Islet precursor cell (in vitro differentiated cells): ENCODE measurements at places on chromosomes 6 and 20.

DNA sequence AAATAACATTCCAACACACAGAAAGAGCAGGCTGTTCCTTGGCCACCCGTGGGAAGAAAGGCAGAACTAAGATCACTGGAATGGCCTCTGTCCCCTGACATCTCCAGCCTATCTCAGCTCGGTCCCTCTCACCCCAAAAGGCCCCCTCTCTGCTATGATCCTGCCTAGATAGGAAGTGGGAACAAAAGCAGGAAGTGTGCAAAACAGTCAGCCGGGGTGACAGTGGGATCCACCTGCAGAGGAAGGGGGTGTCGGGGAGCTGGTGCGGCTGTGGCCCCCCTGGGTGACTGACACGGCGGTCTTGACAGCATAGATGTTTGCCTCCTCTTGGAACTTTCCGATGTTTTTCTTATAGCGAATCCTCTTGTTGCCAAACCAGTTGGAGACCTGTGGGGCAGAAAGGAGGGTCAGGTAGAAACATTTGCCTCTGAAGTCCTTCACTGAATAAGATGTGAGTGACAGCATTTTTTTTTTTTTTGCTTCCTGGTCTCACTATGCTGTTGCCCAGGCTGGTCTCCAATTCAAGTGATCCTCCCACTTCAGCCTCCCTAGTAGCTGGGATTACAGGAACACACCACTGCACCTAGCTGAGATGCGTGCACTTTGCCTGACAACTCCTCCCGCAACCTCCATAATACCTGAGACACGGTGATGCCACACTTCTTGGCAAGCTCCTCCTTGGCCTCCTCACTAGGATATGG, 2.8 kb downstream of the PBX2 start:
- no peak for DNase-seq

GRCh38 chr6:17012421-17013225, 89.2 kb upstream of the STMND1 start:
- peak; percentile 89 for DNase-seq

DNA sequence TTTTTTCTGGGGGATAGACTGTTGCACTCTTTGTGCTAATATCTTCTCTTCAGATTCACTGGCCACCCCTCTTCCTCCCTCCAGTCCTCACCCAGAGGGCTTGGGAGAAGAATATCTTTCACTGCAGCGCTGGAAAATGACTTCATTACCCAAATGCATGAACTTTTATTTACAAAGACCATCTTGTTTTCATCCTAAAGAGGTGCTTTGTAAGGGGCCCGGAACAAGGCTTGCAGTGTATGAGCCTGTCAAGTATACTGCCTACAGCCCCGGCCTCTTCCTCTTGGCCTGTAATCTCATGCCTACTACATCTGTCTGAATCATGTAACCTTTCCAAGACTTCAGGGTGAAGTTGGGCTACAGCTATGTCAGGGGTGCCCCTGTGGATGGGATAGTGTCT, 554 bp upstream of the LAMA4 start:
- DNase-seq: no peak

GRCh38 chr6:109306733-109307132, 75.5 kb downstream of the CD164 start:
- DNase-seq: no peak

DNA sequence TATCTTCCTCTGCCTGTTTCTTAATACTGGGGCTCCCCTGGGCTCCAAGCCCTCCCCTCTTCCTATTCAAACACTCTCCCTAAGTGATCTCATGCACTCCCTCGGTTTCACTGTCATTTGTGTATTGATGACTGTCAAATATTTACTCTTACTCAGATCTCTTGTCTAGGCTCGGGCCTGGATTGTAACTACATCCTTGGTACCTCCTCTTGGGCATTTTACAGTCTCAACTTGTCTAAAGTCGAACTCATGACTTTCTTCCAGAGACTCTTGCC, 189.4 kb upstream of the PRDM1 start:
- no peak for DNase-seq

GRCh38 chr6:84777888-84778287, 13.5 kb upstream of the TBX18 start:
- no peak for DNase-seq

DNA sequence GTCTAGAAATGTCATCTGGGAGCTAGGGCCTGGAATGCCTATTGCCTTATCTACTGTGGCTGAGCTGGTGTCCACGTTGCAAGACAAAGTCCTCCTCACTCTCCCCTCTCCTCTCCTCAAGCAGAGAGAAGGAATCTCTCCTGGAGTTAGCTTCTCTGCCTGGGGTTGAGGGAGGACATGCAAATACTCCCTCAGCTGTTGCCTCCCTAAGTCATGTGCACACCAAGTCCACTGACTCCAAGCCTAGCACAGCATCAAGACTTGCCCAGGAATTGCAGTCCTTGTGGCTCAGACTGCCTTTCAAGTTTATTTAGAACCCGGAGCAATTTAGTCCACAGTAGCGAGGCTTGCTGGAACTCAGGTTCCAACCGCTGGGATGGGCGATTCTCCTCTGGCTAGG, 38.0 kb upstream of the SCP2D1 start:
- no peak for DNase-seq

DNA sequence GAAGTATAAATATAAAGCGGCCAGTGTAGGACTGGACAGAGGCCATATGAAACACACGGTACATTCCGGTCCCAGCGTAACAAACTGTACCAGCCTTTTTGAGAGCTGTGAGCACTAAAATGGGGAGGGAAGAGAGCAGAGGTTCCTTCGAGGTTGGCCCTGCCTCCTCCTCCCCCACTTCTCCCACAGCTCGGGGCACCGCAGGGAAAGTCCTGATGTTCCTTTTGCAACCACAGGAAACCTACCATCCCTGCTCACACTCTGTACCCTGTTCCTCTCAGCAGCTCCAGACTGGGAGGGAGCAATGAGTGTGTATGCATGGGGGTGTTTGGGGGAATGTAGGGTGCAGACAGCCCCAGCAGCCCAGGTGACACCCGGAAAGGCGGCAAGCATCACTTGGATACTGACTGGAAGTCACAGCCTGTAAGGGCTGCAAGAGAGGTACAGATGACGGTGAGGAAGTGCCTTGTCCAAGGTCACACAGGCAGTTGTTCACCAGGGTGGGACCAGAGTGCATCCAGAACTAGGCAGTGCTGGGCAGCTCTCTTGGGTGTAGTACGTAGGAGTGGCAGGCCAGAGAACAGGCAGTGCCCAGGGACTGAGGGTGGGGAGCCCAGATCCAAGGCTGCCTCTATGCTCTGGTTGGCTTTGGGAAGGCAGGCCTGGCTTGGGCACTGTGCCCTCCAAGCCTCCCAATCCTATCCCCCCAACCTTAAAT, 11.0 kb upstream of the ARMC12 start:
- DNase-seq: no peak

DNA sequence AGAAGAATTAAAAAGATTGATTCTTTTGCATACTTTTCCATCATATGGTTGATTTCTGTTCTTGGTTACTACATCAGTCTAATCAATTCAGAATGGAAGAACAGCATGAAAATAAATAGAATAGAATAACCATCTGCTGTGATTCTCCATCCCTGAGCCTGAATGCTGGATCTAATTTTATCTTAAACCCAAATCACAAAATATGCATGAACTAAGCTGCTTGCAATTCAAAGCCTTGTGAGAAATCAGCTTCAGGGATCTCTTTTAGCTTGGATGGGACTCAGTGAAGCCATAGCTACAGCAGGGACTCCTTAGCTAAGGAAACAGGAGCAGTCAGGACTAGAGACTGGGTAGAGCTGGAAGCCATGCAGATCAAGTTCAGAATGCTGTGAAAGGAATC, 74.1 kb downstream of the TPBG start:
- DNase-seq: no peak

DNA sequence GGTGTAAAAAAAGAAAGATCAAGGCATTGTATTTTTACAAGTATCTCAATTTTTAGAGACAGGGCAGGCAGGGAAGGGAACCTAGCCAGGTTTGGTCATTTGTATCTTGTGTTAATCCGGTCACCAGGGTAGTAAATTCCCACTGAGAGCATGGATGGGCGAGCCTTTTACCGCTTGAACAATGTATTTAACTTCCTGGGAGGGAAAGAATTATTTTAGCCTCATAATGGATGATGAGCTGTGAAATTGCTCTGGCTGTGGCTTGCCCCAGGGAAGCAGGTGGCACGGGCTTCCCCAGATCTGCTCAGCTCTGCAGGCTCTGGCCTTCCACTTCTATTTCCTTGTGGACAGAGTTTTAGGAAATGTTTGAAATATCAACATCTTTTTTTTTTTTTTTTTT, 72.9 kb downstream of the TOX2 start:
- DNase-seq: peak; percentile 11

GRCh38 chr6:47809873-47810272, 28.0 kb downstream of the OPN5 start:
- no peak for DNase-seq

- no peak for DNase-seq
Observed at GRCh38 chr6:119647309-119647708, 297.7 kb upstream of the MAN1A1 start.

GRCh38 chr6:39357998-39358686, 35.6 kb upstream of the KCNK16 start:
- DNase-seq: peak; percentile 37

DNA sequence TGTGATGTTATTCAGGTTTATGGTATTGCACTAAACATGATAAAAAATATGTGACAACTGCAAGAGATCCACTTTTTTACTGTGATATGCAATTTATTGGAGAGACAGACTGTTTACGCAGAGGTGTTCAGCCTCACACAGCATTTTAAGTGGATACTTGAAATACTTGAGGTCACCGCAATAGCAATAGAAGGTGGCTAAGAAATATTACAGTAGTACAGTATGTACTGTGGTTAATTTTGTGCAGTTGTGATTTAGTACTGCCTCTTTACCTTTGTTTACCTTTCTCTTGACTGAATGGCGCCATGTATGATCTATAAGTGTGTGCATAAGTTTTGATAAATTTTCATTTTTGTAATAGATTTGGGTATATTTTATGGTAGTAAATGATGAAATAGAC, 17.4 kb downstream of the MACROD2 start:
- DNase-seq: no peak

DNA sequence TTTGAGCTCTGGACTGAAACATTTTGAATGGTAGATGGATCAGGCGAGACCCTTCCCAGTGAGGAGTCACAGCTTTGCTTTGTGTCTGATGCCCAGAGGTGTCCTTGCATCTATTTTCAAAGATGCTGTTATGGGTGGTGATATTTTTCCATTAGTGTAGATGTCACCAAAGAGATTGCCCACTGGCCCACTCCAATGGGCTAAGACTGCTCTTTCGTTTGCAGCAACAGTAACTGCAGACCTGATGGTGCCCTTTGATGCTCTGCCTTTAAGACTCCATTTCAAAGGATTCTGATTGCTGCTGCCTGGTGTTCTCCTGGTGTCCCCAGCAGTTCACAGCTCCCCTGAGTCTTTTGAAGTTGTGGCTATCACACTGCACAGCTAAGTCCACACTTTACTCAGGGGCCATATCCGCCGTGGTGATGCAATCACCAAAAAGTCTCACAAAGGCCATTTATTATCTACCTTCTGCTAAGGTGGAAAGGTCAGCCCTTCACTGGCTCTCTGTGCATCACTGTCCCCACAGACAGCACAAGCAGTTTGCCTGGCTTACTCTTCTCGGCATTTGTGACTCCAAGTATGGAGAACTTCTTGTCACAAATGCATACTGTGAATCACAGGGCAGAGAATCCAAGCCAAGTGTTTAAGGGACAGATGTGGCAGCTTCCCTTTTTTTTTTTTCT, 56.4 kb downstream of the NOX3 start:
- no peak for DNase-seq

DNA sequence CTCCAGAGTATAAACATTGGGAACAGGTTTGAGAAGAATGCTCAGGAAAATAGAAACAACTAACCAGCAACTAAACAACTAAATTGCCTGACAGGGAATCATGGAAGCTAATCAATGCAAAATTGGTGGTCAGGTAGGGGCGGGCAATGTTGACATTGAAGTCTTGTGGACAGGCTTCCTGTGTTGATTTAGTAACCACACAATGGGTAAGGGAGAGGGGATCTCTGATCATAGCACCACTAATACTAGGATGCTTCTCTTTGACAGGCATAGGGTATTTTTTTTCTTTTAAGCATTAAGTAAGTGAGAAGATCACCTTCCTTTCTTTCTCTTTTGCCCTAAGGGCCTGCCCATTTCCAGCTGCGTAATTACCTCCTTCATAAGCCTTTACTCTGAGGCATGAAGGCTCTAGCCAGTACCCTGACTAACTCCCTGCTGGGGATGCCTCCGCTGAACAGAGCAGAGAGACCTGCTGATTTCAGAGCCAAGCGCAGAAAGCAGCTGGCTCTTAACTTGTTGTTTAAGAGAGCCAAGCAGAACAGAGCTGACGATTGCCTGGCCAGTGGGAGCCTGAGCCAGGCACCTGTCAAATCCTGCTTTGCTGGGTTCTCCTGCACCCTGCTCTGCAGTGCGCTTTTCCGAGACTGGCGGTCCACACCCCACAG, 118.7 kb downstream of the BMP2 start:
- DNase-seq: peak; percentile 93

DNA sequence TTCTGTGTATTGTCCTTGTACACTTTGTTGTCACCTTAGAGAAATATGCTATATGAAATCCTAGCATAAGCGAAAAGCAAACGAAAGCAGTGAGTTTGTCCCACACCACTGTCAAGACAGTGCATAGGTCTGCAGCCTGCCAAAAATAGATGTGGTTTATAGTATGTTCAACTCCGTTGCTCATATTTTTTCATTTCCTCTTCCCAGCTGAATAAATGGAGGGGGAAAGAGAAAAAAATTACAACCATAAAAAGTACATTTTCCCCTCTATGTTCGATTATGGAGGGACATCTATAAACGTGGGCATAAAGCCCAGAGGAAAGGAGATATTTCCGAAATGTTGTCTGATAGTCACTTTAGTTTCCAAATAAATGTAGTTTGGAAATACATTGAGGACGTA, 25.8 kb downstream of the PRL start:
- DNase-seq: no peak

GRCh38 chr20:52572687-52573086, 381.1 kb upstream of the ZFP64 start:
- no peak for DNase-seq

DNA sequence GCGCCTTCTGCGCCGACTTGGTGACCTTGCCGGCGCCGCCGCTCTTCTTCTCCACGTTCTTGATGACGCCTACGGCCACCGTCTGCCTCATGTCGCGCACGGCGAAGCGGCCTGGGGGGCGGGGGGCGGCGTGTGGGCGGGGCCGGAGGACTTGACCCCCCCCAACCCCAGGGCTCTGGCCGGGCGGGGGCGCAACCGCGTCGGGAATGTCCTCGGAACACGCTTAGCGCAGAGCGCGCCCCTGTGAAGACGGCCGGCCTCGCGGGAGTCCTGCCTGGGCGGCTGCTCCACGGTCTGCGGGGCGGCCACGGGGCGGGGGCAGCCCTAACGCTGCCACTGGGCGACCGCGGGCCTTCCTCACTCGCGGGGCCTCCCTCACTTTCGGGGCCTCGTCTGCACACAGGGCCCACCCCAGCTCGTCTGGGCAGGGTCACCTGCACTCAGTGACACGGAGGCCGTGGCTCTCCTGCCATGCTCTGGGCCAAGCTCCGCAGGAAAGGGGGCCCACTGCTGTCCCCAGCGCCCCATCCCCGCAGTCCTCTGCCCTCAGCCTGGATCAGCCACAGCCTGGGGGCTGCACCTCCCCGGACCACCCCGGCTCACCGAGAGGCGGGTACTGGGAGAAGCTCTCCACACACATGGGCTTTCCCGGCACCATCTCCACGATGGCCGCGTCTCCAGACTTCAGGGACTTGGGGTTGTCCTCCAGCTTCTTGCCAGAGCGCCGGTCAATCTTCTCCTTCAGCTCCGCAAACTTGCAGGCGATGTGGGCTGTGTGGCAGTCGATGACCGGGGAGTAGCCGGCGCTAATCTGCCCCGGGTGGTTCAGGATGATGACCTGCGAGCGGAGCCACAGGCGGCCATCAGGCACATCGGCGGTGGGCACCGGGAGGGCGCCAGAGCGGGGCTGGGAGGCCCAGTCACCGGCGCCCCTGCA, 10.3 kb downstream of the EEF1A2 start:
- DNase-seq: no peak

GRCh38 chr6:31622684-31623091, 2.2 kb downstream of the PRRC2A start:
- no peak for DNase-seq
